Dorsolateral prefrontal cortex (tissue), 122 donors: ENCODE measurements at places on chromosomes 13 and 19.

DNA sequence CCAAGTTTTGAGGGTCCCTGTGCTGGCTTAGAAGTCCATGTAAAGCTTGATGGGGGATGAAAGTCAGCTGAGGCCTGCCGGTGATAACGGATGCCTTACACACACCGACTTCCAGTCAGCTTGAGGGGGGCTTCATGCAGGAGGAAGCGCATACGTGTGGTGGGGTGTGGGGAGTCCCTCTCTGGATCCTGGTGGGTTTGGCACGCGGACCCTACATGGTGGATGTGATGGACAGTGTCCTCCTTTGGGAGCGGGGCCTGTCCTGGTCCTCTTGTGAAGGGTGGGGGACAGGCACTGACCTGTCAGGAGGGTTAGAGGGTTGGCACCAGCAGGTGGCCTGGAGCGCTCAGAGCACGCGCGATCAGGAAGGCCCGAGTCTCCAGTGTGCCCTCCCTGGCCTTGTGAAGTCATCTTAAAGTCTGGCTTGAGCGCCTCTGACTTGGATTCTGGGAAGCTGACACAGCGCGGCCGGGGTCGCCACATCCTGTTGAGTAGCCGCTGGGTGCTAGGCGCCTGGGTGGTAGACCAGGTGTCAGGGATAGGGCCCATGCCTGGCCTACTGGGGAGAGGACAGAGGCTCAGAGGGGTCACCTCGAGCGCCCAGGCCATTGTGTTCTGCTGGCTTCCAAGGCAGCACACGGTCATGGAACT is 2.9 kb downstream of the DAZAP1 start:
- DNase-seq, result no peak

DNA sequence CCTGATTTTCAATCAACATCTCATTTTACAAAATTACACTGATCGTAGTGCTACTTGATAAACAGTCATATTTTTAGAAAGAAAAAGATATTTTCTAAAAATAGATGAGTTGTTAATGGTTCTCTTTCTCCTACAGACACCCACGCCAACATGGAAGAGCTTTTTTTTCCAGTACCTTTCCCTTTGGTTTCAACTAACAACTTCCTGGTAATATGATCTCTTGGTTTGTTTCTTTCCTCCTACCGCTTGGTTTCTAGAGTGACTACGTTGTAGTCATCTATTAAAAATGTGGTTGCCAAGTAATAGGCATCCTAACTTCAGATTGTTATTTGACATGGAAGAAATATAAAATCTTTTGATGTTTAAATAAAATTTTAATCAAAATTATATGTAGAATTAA is 189.0 kb downstream of the LACC1 start:
- DNase-seq, result no peak

GRCh38 chr13:23770428-23770827 is 118.8 kb downstream of the MIPEP start:
- DNase-seq, result no peak

DNA sequence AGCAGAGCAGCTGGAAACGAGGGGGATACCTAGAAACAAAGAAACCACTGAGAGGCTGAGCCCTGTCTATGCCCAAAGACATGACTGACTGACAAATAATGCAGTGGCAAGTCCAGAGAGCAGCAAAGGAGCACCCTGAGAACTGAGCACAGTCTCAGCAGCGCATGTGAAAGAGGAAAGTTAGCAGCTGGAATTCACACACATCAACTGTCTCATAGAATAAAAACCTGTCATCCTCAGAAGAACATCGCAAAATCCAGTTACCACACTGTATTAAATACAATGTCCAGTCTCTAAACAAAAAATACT is 24.1 kb upstream of the DLEU7 start:
- no peak for DNase-seq

GRCh38 chr19:39444598-39445195 is 685 bp upstream of the SUPT5H start:
- DNase-seq, result no peak
